H1 (cell line): ENCODE measurements at places on chromosomes 4 and X. TPM values are rescaled to one million over a fixed set of nuclear protein-coding genes. Genes with fewer than 3 reads are reported as not detected.

GRCh38 chr4:151865312-151865711 lies 104.5 kb upstream of the GATB start:
- no peak for DNase-seq

DNA sequence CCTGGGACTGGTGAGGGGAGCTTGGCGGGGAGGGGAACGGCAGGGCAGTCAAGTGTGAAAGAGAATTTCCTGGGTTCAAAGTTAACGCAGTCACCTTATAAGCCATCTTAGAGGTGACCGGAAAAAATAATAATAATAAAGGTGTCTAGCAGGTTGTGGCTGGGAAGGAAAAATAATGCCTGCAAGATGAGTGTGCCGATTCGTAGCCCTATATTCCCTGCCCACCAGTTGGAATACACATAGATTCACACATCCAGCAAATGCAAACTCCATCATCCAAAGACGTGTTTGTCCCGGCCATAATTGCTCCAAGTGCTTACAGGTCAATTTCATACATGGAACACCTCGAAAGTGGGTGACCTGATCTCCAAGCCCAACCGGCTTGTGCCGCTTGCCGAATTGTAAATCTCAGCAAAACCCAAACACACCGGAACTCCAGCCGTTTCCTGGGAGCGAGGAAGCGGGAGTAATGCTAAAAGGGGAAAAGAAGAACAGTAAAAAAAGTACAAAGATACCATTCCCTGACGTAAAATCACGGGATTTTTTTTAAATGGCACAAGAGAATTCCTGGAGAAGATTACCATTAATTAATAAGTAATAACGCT lies 1.3 kb upstream of the FAT1 start:
- DNase-seq = no peak

DNA sequence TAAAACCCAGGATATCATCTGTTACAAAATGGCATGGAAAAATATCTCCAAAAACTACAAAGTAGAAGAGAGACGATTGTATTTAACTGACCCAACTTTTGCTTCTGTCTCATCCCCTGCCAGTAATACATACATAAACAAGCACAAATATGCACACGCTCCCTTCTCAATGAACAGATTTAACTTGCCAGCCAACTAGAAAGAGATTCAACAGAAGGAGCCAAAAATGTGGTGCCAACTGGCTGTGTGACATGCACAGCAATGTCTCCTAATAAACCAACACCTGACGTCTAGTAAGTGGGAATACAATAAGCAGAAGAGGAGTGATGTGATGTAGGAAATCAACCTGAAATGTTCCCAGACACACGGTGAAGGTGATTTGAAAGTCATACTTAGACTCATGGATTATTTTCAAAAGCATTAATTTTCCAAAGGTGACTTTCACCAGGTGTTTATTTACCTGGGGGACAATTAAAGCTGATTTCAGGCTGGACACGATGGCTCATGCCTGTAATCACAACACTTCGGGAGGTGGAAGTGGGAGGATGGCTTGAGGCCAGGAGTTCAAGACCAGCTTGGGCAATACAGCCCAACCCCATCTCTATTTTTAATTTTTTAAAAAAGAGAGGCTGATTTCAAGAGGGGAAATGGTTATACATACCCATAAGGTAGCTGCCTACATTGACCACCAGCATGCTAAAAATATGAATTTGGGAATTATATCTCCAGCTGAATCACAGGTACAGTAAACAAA lies 33.7 kb downstream of the SH3RF1 start:
- DNase-seq = no peak

- DNase-seq = no peak
Observed at GRCh38 chrX:71366674-71367256, 608 bp downstream of the TAF1 start.

DNA sequence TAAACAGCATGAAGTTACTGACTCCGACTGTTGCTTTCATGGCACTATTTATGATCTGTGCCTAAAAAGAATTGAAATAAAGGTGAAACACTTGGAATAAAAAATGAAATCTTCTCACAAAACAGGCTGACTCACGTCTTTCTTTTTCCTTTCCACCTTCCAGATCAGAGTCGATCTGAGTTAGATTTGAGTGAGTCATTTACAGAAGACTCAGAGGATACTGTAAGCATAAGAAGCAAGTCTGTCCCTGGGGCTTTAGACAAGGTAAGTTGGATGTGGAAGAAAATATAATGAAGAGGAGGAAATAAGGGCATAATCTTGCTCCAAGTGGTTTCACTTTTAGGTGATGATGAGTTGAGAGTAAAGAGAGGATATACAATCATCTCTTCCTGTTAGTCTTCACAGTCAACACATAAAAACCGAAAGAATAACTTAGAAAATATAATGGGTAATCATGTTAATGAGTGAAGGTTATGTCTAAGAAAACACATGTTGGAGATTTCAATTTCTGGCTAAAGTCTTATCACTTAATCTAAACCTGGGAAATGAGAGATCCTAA lies 89.7 kb downstream of the SYTL5 start:
- DNase-seq = no peak

DNA sequence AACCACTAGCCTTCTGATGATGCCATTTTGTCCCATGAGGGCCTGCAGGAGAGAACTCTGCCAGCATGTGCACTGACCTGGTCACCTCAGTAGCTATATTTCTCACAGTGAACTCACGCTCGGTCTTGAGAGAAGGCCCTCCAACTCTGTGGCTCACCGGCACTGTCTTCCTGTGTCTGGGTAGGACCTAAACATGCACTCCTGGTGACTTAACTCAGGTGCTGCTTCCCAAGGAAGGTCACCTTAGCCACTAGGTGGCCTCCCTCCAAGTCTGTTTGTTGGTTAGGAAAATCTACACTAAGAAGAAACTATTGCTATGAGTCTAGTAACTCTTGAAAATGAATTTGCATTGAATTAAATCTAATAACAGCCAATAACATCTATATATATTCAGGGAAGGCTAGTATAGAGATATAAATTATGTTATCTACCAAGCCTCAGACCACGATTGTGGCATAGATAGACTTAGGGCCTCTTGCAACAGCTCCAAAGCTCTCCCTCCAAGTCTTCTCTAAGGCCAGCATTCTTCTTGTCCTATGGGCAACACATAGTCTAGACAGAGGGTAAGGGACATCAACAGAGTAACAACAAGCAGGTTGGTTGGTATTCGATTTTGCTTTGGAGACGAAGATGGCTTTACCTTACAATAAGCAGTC lies 24.7 kb downstream of the TLR10 start:
- DNase-seq = peak; percentile 21

DNA sequence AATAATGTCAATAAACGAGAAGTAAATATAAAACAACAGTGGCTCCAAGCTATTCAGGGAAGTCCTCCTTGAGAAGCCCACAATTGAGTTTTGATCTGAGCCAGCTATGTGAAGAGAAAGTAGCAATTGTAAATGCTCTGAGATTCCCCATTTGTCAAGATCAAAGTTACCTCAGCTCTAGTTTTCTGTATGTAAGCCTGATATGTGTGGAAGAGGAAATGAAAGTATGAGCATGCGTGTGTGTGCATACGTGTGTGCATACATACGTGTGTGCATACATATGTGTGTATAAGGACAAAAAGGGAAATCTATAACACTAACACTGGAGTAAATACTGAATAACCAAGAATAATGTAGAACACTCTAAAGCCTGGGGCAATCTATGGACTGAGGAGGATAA lies 130.3 kb downstream of the SCFD2 start:
- no peak for DNase-seq

- DNase-seq = no peak
Observed at GRCh38 chr4:140335076-140335475, 38.4 kb upstream of the SCOC start.

GRCh38 chr4:40160258-40160657 lies 36.6 kb upstream of the RHOH start:
- no peak for DNase-seq

GRCh38 chr4:30769093-30769492 lies 48.9 kb downstream of the PCDH7 start:
- DNase-seq = no peak

DNA sequence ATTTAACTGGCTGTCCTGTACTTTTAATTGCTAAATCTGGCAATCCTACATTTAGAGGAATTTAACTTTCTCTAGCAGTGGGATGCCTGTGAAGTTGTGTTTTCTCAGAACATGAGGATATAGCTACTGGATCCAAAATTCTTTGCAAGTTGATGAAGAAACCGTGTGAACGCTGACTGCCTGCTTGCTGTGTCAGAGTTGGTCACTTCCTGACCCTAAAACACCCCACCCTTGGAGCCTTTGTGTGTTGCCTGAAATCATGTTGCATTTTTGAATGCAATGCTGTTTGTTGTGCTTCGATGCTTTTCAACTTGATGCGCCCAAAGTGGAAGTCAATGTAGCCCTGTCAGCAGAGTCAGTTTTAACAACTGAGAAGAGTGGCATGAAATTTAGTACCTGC lies 211.2 kb downstream of the ANK2 start:
- DNase-seq = no peak

The CPZ gene
- total RNA-seq = 28.8 and 31.5 TPM in 2 replicates

The TENM3 gene
- total RNA-seq = 67.0 and 69.3 TPM in 2 replicates

The GAB3 gene
- total RNA-seq = 1.2 and 1.5 TPM in 2 replicates

The PAK3 gene
- total RNA-seq = 6.4 and 7.2 TPM in 2 replicates

The HS3ST1 gene
- 1.5 and 1.7 TPM in 2 replicates for total RNA-seq

The LPAR4 gene
- 15.5 and 16.3 TPM in 2 replicates for total RNA-seq
